ENCODE measurements at places on chromosomes 13 and 19. TPM values are rescaled to one million over a fixed set of nuclear protein-coding genes. Genes with fewer than 3 reads are reported as not detected.

GRCh38 chr19:41706741-41707501 lies 1.5 kb upstream of the CEACAM5 start:
- DNase-seq: peak; percentile 78

Gene CLIP3
- 2.3 TPM for total RNA-seq

DNA sequence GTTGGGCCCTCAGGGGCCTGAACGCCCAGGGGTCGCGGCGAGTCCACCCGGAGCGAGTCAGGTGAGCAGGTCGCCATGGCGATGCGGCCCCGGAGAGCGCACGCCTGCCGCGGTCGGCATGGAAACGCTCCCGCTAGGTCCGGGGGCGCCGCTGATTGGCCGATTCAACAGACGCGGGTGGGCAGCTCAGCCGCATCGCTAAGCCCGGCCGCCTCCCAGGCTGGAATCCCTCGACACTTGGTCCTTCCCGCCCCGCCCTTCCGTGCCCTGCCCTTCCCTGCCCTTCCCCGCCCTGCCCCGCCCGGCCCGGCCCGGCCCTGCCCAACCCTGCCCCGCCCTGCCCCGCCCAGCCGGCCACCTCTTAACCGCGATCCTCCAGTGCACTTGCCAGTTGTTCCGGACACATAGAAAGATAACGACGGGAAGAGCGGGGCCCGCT lies at the start of gene CCNA1:
TSS of gene CCNA1 (plus strand) at position 390 of the 439 bp plus-strand sequence. CDS start 562 bp downstream, outside the sequence.
- peak; percentile 73 for DNase-seq

GRCh38 chr13:26469602-26470001 lies 87.9 kb upstream of the WASF3 start:
- DNase-seq: no peak

DNA sequence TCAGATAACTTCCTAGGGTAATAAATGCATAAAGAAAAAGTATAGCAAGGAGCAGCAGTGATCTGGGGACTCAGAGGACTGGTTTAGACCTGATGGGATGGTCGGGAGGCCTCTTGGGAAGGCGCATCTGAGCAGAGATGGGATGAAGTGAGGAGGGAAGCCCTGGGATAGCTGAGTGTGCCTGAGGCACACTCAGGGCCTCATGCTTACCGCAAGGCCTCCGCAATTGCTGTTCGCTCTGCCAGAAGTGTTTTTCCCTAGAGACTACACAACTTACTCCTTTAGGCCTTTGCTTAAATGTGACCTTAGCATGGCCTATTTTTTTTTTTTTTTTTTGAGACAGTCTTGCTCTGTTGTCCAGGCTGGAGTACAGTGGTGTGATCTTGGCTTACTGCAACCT lies 4.1 kb upstream of the DLL3 start:
- no peak for DNase-seq

DNA sequence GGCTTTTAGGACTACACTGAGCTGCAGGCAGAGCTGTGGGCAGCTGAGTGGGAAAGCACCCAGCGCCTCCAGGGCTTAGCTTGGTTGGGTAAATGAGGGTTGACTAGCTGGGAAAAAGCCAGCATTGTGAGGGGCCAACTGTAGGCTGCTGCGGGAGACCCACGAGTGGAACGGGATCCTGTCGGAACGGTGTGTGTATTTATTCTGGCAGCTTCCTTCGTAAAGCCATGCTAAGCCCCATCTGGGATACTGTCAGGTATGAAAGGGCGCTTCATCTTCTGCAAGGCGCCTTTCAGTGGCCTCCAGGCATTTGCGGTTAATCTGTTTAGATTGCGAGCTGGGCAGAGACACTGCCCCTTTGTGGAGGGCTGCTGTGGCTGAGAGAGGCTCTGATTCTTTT lies 39.5 kb upstream of the CNMD start:
- DNase-seq: no peak

Gene PNMA8B
- total RNA-seq: not detected

- no peak for DNase-seq
These were observed 7.0 kb upstream of the RCN3 start for GRCh38 chr19:49520705-49521319.

Measured in Caki2 (cell line).